Epithelial cell of esophagus (primary cell): ENCODE measurements at places on chromosomes 4 and X.

DNA sequence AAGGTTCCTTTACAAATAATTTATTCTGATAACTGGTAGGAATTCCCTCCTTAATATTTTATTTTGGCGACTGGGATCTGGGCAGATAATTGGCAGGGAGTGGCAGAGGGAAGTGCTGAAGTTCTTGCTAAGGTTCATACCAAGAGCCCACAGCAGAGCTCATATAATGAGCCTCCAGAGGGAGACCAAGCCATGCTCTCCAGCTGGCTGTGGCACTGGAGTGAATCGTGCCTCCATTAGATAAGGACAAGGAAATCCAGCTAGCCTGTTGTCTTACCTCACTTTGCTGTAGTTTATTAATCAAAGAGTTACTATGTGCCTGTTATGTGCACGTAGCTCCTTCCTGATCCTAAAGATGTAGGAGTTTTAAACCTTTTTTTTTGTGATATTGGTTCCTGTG is 1.3 kb downstream of the ASB12 start:
- DNase-seq = no peak

- no peak for DNase-seq
These were observed 200.1 kb downstream of the NPNT start for GRCh38 chr4:106095408-106095807.

DNA sequence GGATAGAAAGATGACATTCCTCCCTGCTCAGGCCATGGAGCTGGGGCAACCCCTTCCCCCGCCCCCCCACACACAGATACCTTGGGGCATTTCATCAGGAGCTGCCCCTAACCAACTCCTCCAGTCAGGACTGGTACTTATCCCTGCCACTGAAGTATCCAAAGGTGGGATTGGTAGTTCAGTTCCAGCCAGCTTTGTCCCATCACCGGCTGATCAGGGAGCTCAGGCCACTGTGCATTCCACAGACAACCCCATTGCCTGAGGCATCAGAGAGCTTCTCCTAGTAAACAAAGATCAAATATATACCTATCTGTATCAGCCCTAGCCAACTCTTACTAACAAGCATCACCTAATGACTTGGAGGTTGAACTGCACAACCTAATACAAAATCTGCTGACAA is 218.2 kb upstream of the FMR1 start:
- DNase-seq = no peak

- peak; percentile 68 for DNase-seq
These were observed 43.3 kb downstream of the CD40LG start for GRCh38 chrX:136691028-136691809.

- DNase-seq = no peak
These were observed 44.9 kb upstream of the PRSS48 start for GRCh38 chr4:151231915-151232595.

- DNase-seq = no peak
These were observed 325.7 kb downstream of the TLL1 start for GRCh38 chr4:166198516-166199310.

DNA sequence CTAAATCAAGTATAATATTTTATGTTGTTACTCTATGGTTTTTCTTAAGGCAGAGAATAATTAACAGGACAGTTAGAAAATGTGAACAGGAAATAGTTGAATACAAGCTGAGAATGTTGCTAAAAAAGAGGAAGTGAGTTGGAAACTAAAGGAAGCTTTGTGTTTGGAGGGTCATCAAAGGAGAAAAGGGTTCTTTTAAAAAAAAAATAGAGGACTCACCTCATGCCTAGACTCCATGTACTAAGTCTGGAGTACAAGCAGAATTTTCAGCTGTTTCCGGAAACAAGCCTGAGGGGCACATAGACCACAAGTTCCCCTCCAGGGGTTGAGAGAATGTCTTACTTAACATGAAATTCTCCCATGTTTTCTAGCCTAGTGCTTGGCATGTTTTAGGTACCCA is 20.1 kb upstream of the MAP7D3 start:
- no peak for DNase-seq

- DNase-seq = peak; percentile 86
These were observed 556.0 kb upstream of the CPEB2 start for GRCh38 chr4:14446311-14446710.

DNA sequence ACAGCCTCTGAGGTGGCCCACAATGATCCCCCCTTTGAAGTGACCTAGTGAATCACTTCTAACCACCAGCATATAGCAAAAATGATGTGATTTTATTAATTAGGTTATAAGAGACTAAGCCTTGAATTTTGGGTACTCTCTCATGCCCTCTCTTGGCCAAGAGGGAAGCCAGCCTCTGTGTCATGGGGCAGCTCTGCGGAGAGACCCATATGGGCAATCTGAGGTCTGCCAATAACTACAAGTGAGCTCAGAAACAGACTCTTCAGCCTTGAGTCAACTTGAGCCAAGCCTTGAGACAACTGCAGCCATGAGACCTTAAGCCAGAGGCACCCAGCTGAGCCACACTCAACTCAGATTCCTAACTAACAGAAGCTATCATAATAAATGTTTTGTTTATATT is 45.7 kb downstream of the MANBA start:
- DNase-seq = no peak

GRCh38 chrX:30620980-30621618 is 32.1 kb upstream of the GK start:
- peak; percentile 84 for DNase-seq

DNA sequence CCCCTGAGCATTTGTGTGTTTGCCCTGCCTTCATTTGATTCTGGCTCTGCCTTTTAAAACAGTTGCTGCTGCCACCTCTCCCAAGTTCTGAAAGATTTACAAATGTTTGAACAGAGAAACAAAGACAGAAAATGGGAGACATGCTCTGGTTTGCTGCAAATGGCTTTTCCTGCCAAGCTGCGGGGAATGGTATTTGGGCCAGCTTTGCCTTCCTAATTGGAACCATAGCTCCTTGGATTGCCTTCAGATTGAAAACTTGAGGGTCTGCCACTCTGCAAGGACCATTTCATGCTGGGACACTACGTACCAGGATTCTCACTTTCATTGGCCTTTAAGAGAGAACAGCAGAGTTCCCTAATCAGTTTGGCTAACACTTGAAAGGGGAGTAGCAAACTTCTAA is 74.9 kb downstream of the NHS start:
- no peak for DNase-seq

DNA sequence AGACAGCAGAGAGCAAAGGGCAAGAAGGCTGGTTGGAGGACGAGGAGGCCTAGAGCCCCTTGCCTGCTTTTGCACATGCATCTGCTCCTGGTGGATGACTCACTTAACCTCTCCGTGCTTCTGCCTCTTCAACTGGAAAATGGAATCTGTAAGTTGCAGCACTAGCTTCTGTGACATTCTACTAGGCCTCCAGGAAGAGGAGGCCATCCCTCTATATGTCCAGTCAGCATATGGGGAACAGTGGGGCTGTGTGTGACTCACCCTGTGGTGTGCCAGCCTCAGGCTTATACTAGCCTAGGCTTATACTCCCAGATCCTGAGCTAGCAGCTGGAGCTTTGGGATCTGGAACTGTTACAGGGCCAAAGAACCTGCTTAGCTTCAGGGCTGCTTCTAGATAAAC is 36.0 kb downstream of the RTL9 start:
- peak; percentile 84 for DNase-seq

DNA sequence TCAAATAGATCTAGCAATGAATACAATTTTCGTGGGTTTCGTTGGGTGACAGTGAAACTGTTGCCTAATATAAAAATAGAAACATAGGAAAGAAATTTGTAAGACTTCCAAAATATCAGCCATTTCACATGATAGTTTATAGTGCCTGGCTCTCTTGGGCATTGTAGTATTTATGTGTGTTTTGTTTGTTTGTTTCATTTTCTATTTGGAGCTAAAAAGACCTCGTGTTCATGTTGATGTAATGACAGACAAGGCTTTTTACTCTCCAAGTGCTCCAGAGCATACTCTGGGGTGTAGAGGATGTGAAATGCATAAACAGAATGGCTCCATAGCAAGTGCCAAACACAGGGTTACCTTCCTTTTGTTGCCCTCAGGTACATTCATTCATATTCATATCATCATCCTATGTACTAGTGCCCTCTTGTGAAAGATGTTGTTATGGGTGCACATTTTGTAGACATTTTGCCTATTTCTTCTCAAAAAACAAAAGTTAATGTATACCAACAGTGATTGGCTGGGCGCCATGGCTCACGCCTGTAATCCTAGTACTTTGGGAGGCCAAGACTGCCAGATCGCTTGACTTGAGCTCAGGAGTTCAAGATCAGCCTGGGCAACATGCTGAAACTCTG is 100.7 kb upstream of the AMOT start:
- DNase-seq = peak; percentile 1

DNA sequence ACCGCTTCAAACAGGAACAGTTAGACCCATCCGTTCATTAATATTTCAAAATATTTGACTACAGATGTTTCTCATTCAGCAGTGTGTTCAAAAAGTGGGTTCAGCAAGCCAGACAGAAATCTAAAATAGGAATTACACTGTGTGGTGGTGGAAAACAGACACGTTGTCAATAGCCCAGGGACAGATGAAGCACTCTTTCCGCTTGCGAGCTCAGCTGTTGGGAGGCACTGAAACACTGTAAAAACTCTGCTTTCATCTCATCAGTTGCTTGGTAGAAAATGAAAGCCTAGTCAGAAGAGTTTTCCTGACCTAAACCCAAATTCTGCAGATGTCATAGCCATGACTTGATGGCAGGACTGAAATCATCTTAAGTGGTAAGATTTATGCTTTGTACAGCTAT is 38.5 kb downstream of the LRP2BP start:
- no peak for DNase-seq
